ENCODE measurements at places on chromosomes 6 and 20.

GRCh38 chr6:18329776-18330175, 57.4 kb upstream of the RNF144B start:
- DNase-seq: no peak

DNA sequence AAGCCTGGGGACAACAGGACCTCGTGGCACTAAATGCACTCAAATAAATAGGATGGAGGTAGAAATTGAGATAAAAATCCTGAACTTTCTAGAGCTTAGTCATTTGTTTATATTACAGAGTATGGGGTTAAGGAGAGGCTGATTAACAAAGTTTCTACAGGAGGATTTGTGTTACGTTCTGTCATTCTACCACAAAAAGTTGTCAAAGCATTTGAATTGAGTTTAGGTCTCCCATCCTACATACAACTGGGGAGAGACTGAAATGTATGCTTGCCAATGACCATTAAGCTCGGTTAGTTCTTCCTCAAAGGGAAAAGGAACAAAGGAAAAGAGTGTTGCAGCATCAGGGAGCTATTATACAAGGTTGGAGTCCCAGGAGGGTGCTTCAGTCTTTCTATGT, 597.9 kb downstream of the COL12A1 start:
- no peak for DNase-seq

DNA sequence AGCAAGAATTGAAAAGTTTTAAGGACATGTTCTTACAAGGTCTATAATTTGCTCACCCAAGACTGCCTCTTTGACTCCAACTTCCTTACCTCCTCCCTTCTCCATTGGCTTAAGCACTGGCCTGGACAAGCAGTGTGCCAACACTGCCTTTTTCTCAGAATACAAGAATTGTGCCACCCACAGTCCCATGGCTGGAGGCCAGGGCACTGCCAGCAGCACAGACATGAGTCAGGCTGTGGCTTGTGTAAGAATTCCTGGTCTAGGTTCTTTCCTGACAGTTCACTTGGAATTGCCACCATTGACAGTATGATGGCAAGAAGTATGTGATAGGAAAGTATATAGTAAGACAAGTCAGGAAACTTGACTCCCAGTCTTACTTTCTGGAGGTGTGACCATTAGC, 202.7 kb upstream of the MARCKS start:
- no peak for DNase-seq

DNA sequence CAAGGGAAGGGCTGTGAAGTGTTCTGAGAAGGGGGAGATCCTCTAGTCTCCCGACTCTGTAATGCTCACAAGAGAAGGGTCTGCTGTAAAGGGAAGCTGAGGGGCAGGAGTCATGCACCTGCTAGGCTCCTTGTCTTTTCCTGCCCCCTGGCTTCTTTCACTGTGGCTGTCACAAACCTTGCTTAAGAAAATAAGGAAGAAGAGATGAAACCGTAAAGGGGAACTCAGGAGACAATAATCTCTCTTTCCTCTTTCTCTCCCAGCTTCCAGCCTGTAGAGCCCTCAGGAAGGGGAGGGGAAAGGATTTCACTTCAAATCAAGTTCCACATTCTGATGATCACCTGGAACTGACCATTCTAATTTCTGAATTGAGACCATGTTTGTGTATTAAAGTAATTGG, 26.3 kb downstream of the SLC13A3 start:
- DNase-seq: no peak

DNA sequence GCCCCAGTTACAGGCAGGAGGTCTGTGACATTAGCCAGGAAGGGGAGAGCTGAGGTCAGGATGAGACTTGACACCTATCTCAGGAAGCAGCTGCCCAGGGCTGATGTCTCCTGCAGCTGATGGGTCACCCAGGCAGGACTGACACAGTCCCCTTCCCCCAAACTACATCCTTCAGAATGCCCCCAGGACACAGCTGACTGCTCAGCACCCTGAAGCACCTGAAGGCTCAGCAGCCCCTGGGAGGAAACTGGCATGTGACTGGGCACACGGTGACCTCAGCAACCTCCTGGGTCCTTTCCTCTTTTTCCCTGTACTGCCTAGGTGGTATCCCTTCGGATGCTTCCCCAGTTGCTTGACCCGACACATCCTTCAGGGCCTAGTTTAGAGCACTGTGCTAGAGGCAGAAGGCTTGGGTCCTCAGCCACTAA, 1.9 kb downstream of the SDC4 start:
- DNase-seq: no peak

GRCh38 chr6:108677894-108678293, 117.2 kb downstream of the FOXO3 start:
- no peak for DNase-seq

- no peak for DNase-seq
These were observed 84.1 kb upstream of the TSHZ2 start for GRCh38 chr20:52888096-52888495.

GRCh38 chr6:166050559-166050958, 117.1 kb downstream of the TBXT start:
- no peak for DNase-seq
